ENCODE measurements at places on chromosomes 6 and 20.

GRCh38 chr6:18444111-18444510, 57.0 kb downstream of the RNF144B start:
- no peak for DNase-seq

- DNase-seq = peak; percentile 10
These were observed 42.8 kb downstream of the GPR6 start for GRCh38 chr6:110020888-110021287.

- DNase-seq = no peak
These were observed 67.0 kb downstream of the THBS2 start for GRCh38 chr6:169186496-169187169.

DNA sequence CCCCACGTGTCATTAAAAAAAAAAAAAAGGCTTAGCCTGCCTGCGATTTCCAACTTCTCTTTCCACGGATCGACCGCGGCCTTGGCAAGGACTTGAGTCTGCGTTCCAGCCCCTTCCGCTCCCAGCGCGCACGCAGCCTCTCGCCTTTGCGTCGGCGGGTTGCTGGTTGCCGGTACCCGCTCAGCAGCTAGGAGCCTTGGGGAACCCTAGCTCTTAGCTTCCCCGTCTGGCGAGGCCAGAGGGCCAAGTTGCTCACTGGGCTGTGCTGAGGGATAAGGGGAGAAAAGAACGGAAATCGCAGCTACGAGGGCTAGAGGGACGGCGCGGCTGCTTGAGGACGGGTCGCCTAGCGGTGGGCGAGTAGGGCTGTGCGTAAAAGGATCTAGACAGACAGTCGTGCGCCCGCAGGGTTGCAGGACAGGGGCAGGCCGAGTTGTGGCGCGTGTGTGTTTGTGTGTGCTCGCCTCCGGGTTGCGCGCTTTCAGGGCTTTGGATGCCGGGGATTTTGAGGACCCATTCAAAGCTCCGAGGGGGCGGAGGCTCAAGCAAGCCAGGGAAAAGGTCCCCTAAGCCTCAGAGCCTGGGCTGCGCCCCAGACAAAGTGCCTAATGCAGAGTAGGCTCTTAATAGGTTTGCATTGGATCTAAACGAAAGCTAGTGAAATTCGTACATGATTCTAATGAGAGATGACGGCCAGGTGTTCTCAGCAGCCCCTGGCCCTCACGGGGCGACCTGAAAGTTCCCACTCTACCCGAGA, 40.5 kb upstream of the OSTM1 start:
- no peak for DNase-seq

- no peak for DNase-seq
These were observed 4.2 kb downstream of the RFX6 start for GRCh38 chr6:116881236-116881635.

DNA sequence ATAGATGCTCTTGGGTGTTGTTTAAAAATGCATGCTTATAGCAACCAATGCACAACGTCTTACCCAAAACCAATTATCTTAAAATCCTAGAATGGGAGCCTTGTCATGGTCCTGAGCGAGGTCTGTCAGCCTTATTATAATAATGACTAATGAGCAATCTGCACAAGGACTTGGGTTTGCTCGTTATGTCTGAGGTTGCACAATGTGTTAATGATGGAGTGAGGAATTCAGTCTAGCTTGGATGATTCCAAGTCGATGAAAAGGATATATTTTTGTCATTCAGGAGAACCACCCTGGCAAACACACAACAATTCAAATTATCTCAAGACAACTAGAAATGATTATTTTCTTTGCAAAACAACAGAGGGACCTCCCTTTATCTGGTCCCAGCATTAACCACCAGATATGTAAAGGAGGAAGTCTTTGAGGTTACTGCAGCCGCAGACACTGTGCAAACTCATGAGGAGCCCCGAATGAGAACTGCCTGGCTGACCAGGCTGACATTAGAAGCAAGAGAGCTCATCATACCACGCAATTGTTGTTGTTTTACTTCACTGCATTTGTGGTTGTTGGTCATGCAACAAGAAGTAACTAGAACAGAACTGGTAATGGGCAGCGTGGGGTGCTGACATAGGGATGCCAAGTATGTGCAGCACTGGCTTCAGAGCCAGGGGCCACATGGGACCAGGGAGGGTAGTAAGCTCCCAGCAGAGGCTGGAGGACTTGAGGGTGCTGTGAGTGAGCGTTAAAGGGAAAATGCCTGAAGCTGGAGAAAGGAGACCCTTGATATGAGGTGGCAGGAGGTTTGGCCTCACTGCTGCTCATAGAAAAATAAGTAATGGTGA, 488.3 kb downstream of the CDH26 start:
- no peak for DNase-seq

Data from CD4-positive, alpha-beta T cell treated with Interleukin-1 beta for 1 hour (primary cell).